ENCODE measurements at places on chromosomes 6 and 20.
A peak's percentile ranks its signal among the peaks of the same experiment; 100 is the strongest.

- no peak for DNase-seq
These were observed 334.1 kb downstream of the NRN1 start for GRCh38 chr6:5672581-5673011.

GRCh38 chr6:21360336-21360735 is 233.2 kb upstream of the SOX4 start:
- DNase-seq = no peak

DNA sequence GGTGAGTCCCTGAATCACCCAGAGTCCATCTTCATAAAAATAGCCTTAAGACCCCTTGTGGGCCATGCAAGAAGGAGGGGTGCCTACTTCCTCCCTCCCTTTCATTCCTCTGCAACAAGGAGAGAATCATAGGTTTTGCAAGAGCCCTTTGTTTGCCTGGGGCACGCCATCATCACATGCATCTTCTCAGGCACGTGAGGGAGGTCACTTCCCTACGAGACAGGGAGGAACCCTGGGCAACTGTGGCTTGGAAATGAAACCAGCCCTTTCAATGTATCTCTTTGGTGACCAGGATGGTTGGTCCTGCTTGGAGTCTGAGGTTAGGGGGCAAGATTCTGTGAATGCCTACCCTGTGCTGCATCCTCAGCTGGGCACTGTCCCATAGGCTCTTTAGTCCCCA is 194.8 kb downstream of the MAFB start:
- no peak for DNase-seq

DNA sequence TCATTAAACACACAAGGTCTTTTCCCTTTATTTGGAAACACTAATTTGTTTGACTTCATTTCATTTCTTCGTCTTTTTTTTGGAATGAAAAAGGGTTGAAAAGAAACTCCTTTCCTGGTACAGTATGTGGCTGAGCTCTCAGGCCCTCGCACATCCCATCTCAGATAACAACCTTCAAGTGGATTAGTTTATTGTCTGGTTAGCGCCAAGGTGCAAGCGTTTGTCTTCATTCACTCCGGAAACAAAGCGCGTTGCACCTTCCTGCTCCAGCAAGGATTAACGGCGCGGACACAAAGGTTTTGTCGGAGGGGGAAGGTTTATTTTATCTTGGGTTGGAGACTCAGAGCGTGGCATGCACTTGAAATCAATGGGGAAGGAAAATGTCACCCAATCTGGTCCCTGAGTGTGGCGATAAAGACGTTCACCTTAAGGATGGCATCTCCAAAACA is 5.3 kb upstream of the NKX2-2 start:
- no peak for DNase-seq

GRCh38 chr20:58638467-58639181 is 12.5 kb upstream of the STX16 start:
- DNase-seq = no peak

DNA sequence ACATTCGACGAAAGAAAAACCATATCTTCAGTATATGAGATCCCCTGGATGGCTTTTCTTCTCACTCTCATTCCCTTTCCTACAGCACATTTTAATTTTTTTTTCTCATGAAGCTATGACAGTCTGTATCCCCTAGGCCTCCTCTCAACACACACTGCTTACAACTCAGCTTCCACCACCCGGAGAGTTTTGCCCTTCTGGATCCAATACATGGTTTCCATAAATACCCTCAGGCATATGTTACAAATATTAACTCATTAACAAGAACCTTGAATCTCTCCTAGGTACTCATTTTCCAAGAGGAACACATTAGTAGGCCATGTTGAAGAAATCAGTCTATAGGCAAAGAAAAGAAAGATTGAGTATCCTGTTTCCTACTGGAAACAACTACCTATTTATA is 44.0 kb downstream of the PAK5 start:
- peak; percentile 35 for DNase-seq

- no peak for DNase-seq
These were observed 75.7 kb upstream of the FOXP4 start for GRCh38 chr6:41470331-41471063.

GRCh38 chr6:32439602-32440214 is at the start of gene HLA-DRA:
TSS of gene HLA-DRA (plus strand) at chr6:32439887. CDS start at chr6:32439951, 64 bp downstream.
- no peak for DNase-seq

GRCh38 chr20:39234520-39235095 is 272.5 kb downstream of the DHX35 start:
- DNase-seq = no peak

DNA sequence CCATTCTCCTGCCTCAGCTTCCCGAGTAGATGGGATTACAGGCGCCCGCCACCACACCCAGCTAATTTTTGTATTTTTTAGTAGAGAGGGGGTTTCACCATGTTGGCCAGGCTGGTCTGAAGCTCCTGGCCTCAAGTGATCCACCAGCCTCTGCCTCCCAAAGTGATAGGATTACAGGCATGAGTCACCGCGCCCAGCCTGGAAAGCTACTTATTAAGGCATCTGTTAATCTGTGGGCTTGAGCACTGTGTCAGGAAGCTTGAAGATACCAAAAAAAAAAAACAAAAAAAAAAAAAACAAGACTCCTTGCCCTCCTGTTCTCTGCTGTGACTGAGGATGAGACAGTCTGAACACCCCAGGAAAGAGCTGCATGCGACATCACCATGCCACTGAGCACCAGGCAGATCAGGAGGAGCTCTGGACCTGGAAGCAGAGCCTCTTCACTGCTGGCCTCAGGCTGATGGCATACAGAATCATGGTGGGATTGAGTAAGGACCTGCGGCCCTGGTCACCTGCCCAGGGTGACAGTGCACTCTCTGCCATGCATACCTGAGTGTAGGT is 166.5 kb upstream of the SNX9 start:
- no peak for DNase-seq

DNA sequence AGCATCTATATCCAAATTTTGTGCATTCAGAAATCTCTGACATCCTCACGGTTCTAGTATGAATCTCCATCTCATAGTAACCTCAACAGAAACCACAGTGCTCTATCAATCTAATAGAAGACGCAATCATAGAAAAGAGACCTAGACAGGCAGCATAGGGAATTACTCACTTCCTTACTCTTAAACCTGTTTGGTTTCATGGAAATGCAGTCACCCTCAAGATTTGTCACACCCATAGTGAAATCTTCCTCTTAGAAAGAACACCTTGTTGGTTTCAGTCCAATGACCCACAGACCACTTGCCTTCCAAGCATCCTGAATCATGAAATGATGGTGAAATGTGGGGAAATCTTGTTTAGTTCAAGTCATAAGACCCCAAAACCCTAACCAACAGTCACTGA is 166.1 kb upstream of the PRDM1 start:
- no peak for DNase-seq

GRCh38 chr6:25253351-25253750 is 25.8 kb upstream of the CARMIL1 start:
- DNase-seq = no peak

- DNase-seq = no peak
These were observed 85.6 kb downstream of the UBE3D start for GRCh38 chr6:82980086-82980485.

GRCh38 chr6:19934996-19935591 is 97.9 kb downstream of the ID4 start:
- DNase-seq = no peak

GRCh38 chr20:59328071-59328470 is 27.7 kb downstream of the EDN3 start:
- DNase-seq = no peak

DNA sequence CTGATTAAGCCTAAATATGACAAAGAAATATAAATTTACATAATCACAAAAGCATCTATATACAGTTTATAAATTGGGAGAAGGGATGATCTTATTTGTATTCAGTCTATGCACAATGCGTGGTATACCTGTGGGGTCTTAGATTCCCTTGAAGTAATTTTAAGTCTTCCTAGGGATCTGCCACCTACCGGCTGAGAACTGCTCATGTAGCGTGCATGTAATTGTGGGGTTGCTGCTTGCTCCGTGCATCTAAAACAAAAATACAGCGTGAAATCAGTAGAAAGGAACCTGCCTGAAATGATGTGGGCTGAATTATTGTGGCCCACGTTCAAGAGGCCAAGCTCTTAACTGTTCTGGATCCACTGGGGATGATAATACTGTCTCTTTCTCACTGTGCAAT is 187.3 kb downstream of the MBOAT1 start:
- DNase-seq = no peak

GRCh38 chr20:57167971-57168701 is 98.3 kb downstream of the BMP7 start:
- DNase-seq = no peak

DNA sequence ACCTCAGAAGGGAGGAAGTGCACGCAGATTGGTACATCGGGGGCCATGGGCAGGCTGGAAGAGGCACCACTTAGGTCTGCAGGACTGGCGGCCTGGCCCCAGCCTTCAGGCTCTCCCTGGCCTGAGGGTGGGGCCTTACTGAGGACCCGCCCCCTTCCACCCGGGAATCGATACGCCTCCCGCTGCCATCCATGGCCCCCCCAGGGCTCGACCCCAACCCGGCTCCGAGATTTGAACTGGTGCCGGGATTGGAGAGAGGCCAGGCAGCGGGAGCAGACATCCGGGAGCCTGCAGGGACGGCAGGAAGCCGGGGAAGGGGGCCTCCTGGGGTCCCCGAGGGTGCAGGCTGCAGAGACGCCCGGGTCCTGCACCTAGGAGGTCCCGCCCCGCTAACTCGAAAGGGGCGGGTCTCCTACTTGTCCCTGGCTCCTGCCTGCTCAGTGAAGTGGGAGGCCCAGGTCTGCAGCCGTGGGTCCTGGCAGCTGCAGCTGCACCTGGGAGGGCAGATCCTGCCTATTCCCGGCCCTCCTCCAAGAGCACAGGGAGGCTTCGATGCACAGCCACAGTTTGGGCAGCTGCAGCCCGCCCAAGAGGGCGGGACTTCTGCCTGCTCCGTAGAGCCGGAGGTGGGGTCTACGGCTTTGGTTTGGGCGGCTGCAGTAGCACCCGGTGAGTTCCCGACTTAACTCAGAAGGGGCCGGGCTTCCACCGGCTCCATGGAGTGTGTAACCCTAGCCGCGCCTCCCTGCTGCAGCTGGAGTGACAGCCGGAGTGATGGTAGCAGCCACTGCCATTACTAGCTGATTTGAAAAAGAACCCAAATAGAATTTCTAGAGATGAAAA is 35.2 kb upstream of the TBC1D22B start:
- no peak for DNase-seq

- no peak for DNase-seq
These were observed 50.5 kb downstream of the CRYBG1 start for GRCh38 chr6:106411056-106411455.

- DNase-seq = no peak
These were observed 7.7 kb downstream of the NKAIN2 start for GRCh38 chr6:123811378-123811777.

DNA sequence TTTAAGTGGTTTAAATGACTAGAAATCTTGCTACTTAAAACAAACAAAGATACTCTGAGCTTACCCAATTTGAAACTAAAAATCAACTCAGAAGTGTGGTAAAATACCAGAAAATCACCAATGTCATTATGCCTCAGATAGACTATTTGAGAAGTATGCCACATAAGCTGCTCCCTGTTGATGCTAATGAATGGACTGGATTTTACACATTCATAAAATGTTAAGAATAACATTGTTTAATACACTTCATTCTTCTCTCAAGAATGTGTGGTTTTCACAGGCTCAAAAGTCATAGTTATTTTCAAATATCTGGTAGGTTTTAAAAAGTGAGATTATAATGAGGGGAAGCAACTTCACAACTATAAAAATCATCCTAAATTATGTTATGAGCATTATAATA is 170.6 kb downstream of the TASP1 start:
- no peak for DNase-seq

DNA sequence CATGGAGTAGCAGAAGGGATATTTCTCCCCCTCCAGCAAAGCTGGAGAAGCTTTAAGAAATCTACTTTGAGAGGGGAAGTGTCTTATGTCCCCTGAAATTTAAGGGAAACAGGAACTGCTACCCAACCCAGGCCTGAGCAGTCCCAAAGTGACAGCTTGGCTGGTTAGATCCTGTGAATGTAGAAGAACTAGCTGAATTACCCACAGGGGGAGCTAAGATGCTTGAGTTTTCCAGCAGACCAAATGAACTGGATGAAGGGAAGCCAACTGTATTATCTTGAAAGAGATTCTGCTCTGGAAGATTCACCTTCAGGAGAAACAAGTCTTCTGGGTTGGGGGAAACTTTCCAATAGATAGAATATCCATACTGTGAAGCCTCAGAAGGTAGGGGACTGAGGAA is 303.3 kb upstream of the MMS22L start:
- no peak for DNase-seq

DNA sequence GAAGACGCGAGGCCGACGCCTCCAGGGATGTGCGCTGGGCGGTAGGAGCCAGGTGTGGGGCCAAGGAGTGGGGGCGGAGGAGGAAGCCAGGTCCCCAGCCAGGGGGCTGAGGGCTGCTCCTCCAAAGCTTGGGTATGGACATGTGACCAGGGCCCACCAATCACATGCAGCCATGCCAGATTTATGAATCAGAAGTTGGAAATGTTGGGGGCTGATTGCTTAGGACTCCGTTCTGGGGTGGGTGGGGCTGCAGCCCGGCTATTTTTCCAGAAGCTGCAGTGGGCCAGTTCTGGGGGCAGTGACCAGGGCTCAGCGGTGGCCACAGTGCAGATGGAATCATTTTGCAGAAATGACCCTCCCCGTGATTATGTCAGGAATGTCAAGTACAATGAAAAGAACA is 96.0 kb downstream of the CEBPB start:
- no peak for DNase-seq

- no peak for DNase-seq
These were observed 171.7 kb downstream of the PREX1 start for GRCh38 chr20:48656137-48656536.

- DNase-seq = no peak
These were observed 214.6 kb downstream of the GMDS start for GRCh38 chr6:2030682-2031244.

GRCh38 chr20:10662661-10663458 is 10.9 kb downstream of the JAG1 start:
- DNase-seq = no peak

- DNase-seq = no peak
These were observed 2.2 kb downstream of the HMGA1 start for GRCh38 chr6:34238585-34239499.

DNA sequence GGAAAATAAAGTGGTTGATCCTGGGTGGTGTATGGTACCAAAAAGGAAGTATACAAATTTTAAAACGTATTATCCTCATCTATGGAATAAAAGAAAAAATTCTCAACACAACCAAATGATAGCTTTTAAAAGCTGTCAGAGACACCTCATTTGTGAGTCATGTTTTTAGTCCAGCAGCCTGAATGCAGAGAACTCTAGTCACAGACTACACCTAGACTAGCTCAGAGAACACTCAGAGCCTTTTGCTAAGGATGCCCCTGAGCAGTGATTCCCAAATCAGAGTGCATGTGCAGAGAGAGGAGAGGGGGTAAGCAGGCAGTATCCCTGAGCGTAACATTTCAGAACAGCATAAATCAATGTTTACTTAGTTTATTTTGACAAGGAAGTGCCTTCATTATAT is 809.3 kb downstream of the HACE1 start:
- DNase-seq = no peak

GRCh38 chr6:79801362-79801761 is 146.0 kb downstream of the ELOVL4 start:
- no peak for DNase-seq

GRCh38 chr6:108253241-108253640 is 7.6 kb downstream of the SNX3 start:
- DNase-seq = no peak
